ENCODE measurements at places on chromosomes 5 and 9.
A peak's percentile ranks its signal among the peaks of the same experiment; 100 is the strongest.

GRCh38 chr9:2263665-2264064 is 248.5 kb downstream of the SMARCA2 start:
- DNase-seq = no peak

DNA sequence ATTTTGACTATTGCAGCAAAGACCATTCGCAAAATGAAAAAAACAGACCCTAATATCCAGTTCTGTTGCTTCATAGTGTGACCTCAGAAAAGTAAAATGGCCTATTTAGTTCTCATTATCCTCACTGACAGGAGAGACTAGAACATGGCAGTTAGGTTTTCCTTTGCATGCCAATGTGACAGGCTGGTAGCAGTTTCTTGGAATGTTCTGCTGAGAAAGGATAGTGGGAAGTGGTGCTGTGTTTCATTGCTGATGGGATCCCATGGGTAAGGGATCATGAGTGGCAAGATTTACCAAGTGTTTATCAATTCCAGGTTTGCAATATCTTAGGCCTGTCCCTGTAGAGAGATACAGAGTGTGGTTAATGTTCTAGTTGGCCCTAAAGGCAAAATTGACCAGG is 88.5 kb downstream of the ACER2 start:
- DNase-seq = no peak

DNA sequence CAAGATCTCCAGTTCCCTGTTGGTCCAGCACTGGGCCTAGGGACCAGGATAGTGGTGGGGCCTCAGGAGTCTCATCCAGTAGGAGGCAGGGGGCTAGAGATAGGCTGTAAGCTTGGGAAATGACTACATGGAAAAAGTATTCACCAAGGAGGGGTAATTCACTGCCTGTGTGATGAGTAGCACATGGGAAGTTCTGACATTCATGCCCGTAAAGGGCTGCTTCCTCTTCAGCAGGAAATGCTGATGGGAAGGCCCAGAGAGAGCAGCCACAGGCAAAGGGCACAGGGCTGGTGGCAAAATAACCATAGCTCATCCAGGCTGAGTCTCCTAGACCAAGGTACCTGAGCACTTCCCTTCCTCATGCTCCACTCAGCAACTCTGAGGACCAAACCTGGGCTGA is 23.1 kb upstream of the FRRS1L start:
- no peak for DNase-seq

- DNase-seq = peak; percentile 24
Observed at GRCh38 chr5:102153003-102153759, 142.9 kb downstream of the SLCO4C1 start.

GRCh38 chr5:139263536-139263935 is 30.0 kb upstream of the MATR3 start:
- no peak for DNase-seq

- DNase-seq = peak; percentile 78
Observed at GRCh38 chr5:45696206-45696836, at the start of gene HCN1. TSS of gene HCN1 (minus strand) at chr5:45696380.

- no peak for DNase-seq
Observed at GRCh38 chr5:45205403-45205961, 396.7 kb downstream of the MRPS30 start.

DNA sequence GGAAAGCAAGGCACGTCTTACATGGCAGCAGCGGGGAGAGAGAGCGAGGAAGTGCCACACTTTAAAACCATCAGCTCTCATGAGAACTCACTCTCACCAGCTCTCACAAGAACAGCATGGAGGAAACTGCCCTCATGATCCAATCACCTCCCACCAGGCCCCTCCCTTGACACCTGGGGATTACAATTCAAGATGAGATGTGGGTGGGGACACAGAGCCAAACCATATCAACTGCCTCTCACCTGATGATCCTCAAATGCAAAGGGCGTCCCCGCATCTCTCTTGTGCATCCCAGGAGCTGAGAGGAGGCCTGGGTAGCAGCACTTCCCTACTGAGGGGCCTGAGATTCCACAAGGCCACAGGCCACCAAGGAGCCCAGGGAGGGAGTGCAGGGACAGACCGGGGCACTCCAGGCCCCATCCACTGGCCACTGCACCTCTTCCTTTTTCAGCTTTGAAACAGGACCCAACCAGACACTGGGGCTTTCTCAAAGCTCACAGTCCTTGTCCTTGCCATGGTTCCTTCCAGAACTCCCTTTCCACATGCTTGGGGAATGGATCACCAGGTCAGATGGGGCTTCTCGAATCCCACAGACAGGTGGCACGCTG is 54.5 kb upstream of the IL17B start:
- no peak for DNase-seq

GRCh38 chr9:120663380-120663779 is 50.9 kb downstream of the MEGF9 start:
- DNase-seq = no peak

GRCh38 chr5:9782826-9783560 is 152.8 kb upstream of the TAS2R1 start:
- no peak for DNase-seq

DNA sequence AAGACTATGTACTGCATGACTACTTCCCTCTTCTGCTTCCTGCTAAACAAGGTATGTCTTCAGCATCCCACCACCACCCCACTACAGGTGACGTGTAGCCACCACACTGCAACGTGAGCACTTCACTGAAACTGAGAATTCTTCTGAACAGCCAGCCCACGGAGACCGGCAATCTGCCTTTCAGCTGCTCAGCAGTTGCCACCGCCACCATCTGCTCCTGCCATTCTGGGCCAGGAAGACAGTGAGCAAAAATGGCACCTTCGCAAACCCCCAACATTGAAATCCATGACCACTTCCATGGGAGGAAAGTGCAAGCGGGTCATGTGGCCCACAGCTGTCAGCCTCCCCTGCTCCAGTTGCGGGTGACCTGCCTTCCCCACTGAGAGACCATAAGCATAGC is 443.4 kb upstream of the ST8SIA4 start:
- no peak for DNase-seq

DNA sequence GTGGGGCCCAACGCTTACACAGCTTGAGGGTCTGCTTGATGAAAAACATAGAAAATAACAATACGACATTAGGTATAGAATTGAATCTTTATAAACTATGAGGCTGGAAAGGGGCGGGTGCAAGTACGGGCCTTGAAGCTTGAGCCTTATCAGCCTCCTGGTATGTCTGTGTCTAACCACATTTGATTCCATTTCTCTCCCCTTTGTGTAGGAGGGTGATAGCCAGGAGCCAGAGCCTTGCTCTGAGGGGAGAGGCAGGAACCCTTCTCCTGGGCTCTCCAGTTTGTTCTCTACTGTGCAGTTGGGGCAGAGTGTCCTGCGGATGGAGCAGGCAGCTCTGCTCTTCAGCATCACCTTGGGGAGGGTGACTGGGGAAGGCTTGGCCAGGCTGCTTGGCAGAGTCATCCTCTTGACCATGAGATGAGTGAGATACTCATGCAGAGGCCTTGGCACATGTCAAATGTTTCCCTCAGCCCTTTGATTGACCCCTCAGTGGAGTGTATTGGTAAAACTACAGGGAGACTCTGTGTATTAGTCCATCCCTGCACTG is 153.5 kb downstream of the SEMA6A start:
- no peak for DNase-seq

DNA sequence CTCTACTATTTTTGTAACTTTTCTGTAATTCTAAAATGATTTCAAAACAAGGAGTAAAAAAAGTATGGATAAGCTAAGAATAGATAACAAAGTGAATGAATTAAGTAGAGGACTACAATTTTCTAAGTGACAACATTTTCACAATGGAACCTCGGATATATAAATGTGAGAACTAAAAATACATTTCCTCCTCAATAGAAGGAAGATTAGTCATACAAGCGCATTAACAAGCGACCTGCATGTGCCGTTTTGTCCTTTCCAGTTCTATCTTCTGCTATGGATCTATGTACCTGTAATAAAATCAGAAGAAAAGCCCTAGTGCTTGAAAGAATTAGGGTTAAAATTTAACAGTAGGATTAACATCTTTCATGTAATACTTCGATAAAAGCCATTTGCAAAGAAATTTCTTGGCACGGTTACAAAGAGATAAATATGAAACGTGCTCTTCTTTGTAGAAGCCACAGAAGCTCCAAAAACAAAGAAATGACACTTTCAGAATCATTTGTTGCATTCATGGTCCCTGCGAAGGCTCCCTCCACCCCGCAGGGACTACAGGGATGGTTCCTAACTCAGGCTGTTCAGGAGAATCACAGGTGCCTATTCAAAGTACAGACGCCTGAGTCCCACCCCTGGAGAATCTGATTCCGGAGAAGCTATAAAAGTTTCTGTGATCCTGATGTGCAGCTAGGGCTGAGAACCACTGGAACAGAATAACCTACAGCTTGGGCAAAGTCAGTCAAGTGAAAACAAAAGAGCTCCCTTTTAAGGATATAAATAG is 216.6 kb upstream of the EFNA5 start:
- no peak for DNase-seq

GRCh38 chr9:26813247-26813646 is 79.4 kb downstream of the CAAP1 start:
- DNase-seq = no peak

DNA sequence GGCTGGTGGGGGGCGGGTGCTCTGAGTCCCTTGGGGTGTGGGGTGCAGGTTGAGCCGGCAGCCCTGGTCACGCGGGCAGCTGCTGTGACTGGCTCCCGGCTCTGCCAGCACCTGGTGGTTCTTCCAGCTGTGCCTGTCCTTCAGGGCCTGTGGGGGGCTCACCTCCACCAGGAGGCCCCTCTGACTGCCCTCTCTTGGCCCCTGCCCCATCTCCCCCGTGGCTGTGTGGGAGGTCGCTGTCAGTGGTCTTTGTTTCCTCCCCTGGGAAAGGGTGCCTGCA is 3.3 kb downstream of the RXRA start:
- no peak for DNase-seq

DNA sequence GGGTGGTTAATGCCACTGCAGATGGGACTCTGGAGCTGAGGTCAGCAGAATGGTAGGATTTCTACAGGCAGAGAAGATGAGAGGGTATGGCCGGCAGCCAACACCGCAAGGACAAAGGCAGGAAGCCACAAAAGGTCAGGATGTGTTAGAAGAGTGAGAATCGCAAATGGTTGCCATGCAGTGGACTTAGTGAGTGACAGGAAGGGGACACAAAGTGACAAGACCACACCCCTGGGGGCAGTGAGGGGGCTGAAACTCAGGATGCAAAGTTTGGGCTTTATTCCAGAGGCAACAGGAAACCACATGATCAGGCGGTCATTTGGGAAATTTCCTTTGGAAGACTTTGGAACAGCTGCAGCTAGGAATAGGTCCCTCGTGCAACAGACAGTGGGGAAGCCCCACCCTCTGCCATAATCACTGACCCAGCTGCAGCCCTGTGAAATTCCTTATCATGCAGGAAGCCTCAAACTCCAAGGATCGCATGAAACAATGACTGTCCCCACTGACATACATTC is 14.2 kb upstream of the CCDC180 start:
- no peak for DNase-seq

GRCh38 chr9:89941875-89942274 is 337.1 kb downstream of the GADD45G start:
- DNase-seq = no peak

- DNase-seq = no peak
Observed at GRCh38 chr5:7869474-7870136, 657 bp downstream of the MTRR start.

- DNase-seq = no peak
Observed at GRCh38 chr5:142316051-142316450, 8.8 kb downstream of the SPRY4 start.

DNA sequence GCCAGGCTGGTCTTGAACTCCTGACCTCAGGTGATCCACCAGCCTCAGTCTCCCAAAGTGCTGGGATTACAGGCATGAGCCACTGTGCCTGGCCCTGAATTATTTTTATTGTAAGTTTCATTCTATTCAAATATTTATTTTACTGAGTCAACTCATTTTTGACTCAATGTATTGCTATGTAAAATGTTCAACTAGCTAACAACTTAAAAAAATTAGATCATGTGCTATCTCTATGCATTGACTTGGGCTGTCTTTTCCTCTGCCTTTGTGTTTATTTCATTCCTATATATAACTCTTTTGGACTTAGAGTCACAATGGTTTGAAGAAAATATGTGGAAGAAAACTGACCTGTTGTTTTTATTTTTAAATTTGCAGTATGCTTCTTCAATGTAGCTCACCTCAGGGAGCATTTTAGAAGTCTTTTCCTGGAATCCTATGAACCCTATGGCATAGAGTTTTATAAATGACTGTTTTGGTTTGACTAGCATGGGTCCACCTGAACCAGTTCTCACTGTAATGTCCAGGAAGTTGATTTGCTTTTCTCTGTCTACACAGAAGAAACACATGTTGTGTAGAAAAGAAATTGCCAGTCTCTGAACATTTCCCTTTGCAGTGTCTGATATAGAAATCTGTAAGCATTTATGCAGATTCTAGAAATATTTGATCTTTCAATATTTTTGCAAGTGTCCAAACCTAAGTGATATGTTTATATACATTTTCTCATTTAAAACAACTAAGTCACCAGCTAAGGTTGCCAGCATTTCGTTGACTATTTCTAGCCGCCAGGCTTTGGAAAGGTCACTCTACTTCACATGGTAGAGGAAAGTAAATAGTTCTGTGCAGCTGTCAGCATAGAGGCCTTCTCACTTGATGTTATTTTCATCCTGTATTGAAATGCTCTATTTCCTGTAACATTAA is 138.8 kb downstream of the PCSK1 start:
- DNase-seq = no peak

DNA sequence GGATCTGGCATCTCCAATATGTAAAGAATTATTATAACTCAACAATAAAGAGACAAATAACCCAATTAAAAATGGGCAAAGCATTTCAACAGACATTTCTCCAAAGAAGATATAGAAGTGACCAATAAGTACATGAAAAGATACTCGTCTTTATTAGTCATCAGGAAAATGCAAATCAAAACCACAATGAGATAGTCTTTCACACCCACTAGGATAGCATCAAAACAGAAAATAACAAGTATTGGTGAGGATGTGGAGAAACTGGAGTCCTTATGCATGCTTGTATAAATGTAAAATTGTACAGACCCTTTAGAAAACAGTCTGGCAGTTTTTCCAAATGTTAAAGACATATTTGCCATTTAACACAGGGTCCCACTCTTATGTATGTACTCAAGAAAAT is 39.1 kb upstream of the ITGA1 start:
- no peak for DNase-seq

DNA sequence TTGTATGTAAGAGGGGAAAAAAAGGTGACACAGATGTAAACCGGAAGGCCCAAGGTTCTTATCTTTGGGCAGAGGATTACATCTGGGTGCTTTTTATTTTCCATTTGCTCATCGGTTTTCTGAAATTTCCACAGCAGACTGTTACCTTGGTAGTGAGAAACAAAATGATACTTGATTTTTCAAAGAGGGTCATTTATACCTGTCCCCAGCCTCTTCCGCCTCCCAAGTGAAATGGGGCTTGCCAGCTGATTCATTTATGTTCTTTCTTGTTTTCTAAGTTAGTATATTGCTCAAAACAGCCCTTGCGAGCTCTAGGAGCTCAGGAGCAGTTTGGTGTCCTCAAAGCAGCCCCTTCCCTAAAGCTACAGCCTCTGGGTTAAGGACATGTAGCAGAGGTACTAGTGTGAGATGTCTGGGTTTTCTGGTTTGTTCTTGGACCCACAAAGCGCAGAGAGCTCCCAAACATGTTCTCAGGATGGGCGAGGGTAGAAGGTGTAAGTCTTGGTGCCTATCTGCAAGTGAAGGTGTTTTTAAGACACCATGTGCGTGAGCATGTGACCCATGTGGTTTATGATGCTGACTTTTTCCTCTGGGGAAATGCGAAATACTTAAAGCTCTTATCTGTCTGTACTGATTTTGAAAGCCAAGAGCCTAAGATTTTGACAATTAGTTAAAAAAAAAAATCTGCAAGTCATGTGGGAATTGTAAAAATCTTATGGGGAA is 38.3 kb downstream of the DAPK1 start:
- DNase-seq = no peak

All from neuronal stem cell (in vitro differentiated cells).